ENCODE measurements at places on chromosomes 4 and X.
A peak's percentile ranks its signal among the peaks of the same experiment; 100 is the strongest.

DNA sequence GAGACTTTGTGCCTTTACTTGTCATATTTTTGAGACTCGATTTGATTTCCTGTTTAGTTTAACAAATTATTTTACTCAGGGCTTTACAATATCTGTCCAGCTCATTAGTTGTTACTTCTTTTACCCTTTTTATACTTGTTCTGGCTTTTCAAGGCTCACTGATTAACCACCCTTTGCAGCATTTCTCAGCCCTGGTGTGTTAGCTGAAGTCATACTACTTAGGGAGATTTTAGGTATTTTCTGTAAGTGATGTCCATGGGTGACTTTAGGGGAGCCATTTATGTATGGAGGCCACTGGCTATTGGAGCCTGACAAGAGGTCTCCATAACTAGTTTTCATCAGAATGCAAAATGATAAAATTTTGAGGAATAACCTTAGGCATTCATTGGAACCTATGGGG, 147.2 kb downstream of the RPA4 start:
- DNase-seq = no peak

DNA sequence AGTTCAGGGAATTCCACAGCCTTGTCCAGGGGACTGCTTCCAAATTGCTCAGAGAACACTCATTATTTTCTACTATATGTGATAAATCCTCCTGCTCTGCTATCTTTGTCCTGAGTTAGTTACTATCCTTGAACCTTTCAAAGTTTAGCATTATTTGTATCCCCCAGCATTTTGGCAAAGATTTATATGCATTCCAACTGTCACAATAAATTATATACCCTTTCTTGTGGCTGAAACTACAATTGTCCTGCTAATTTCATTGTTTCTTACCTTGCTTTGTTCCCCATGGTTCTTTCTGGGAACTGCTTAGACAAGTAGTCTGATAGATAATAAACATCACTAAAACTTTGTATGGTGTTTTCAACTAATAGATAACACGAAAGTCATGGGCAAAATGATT, 40.5 kb downstream of the TECRL start:
- no peak for DNase-seq

- peak; percentile 92 for DNase-seq
Observed at GRCh38 chr4:7358100-7358735, 76.5 kb downstream of the PSAPL1 start.

- no peak for DNase-seq
Observed at GRCh38 chr4:43014256-43014655, 121.7 kb downstream of the GRXCR1 start.

DNA sequence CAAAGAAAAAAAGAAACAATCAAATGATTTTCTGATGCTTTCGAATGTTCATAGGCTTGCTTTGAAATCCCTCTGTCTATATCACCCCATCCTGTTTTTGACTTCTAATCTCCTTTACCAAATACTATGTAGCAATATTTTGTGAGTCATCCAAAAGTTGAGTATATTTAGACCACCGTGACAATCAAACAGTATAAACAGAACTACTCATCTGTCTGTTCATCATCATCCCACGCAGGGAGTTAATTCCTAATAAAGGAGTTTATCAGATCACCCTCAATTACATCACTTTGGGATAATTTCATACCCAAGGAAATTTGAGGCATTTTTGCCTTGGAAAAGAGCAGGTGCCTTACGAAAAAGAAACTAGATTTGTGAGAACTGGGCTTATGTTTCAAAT, 212.9 kb downstream of the CBR4 start:
- DNase-seq = peak; percentile 38

GRCh38 chr4:175385797-175386196, 426.3 kb downstream of the GPM6A start:
- no peak for DNase-seq

GRCh38 chrX:114626323-114626722, 42.4 kb downstream of the HTR2C start:
- DNase-seq = peak; percentile 0

- DNase-seq = no peak
Observed at GRCh38 chr4:100062921-100063320, 112.8 kb upstream of the H2AZ1 start.

DNA sequence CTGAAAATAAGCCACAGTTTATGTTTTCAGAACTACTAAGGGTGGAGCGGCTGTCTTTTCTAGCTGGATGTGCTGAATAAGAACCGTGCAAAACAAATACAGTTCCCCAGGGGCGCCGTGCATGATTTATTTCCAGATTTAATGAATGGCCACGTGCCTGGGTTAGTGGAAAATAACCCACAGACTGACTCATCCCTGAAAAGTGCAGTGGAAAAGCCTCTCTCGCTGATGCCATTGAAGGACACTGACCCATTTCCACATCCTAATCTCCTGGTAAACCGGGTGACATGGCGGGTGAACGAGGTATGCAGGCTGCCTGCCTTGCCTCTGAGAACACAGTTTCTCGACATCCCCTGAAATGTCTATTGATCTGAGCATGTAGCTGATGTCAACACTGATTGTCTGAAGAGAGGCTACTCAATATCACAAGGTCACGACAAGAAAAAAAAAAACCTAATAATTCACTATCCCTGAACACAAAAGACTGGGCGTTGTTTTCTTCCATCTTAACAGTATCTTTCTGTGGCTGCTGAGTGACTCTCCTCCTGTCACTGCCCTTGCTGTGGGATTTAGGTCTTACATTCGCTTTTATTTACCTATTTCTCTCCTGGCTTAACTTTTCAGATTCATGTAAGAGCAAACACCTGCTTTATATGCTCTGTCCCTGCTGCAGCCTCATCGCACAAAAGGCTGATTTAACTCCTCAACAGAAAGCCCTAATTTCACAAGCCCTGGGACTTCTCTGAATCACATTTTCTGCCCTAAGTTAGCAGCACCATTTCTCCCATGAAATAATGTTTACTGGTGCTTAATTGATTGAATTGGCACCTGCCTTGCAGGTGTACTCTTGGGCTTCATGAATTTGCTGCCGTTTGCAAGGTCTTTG, 76.9 kb upstream of the SCOC start:
- peak; percentile 86 for DNase-seq

DNA sequence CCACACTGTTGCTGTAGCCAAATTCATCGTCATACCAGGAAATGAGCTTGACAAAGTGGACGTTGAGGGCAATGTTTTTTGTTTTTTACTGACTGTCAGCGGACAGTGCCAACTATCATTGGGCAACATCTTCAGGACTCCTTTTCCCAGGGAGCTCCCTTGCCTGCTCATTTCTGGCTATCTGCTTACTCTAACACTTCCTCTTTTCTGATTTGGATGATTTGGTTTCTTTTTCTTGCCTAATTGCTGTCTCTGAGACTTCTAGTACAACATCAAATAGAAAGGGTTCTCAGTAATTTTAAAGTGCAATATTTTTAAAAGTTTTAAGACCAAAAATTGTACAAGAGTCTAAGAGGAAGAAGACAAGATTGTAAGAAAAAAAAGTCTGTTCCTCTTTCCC, 92.0 kb upstream of the KLHL4 start:
- no peak for DNase-seq

GRCh38 chr4:150009533-150009932, 68.7 kb upstream of the DCLK2 start:
- no peak for DNase-seq

DNA sequence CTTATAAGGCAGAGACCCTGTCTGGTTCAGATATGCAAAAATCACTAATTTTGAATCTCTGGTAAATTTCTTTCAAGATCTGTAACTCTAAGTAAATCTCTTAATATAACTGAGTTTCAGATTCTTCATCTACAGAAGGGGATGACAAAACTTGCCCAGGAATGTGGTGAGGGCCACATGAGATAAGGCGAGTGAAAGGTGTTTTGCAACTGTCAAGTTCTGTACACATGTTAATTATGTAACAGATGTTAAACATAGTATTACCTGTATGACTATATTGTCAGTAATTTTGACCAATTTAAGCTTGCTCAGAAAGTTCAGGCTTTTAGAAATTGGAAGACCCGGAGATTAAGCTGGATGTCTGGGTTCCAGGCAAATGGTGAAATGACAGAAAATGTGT, 549 bp upstream of the GLRB start:
- no peak for DNase-seq

GRCh38 chrX:69493193-69493592, 10.9 kb upstream of the NALF2 start:
- no peak for DNase-seq

- no peak for DNase-seq
Observed at GRCh38 chr4:171169396-171169795, 643.8 kb upstream of the GALNTL6 start.

- no peak for DNase-seq
Observed at GRCh38 chr4:16694173-16694883, 204.1 kb downstream of the LDB2 start.

DNA sequence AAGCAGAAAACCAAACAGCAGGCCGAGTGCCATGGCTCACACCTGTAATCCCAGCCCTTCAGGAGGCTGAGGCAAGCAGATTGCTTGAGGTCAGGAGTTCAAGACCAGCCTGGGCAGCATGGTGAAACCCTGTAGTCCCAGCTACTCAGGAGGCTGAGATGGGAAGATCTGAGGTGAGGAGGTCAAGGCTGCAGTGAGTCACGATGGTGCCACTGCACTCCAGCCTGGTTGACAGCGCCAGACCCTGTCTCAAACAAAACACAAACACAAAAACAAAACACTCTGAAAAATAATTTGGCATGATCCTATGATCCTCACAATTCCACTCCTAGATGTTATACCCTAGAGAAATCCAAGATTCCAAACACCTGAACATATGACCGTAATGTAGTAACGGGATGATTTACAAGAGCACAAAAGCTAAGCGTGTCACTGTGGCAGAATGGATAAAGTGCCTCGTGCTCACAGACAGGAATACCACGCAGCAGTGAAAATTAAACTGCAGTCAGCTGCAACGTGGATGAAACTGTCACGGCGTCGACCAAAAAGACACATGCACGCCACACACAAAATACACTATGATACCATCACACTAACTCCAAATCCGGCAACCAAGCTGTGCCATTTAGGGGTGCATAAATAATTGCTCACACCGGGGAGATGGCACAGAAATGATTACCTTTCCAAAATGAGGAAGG, 1.7 kb downstream of the NELFA start:
- DNase-seq = no peak

GRCh38 chrX:9532349-9532748, 67.5 kb downstream of the TBL1X start:
- no peak for DNase-seq

- no peak for DNase-seq
Observed at GRCh38 chr4:145773581-145774234, 93.8 kb downstream of the C4orf51 start.

DNA sequence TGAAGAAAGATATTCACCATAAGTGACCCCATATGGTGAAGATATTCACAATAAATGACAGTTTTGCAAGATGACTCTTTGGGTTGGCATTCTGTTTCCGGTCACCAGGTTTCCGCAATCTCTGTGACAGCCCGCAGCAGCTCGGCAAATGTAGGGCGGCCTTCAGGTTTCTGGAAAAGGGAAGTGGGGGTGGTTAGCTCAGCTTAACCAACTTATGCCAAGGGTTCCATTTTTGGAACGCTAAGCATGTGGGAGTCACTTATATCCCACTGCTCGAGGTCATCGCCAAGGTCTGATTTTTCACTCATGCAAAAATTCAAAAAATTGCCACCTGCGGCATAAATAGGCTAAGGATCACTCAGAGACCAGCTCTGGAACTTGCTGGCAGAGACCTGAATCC, 51.0 kb downstream of the NIPAL1 start:
- no peak for DNase-seq

GRCh38 chrX:154731881-154732280, 19.0 kb downstream of the GAB3 start:
- no peak for DNase-seq

GRCh38 chr4:153152501-153153338, 51.5 kb upstream of the TRIM2 start:
- no peak for DNase-seq

GRCh38 chrX:9746148-9746888, 19.3 kb downstream of the GPR143 start:
- peak; percentile 94 for DNase-seq

- no peak for DNase-seq
Observed at GRCh38 chr4:68287704-68288392, 42.4 kb upstream of the TMPRSS11B start.

DNA sequence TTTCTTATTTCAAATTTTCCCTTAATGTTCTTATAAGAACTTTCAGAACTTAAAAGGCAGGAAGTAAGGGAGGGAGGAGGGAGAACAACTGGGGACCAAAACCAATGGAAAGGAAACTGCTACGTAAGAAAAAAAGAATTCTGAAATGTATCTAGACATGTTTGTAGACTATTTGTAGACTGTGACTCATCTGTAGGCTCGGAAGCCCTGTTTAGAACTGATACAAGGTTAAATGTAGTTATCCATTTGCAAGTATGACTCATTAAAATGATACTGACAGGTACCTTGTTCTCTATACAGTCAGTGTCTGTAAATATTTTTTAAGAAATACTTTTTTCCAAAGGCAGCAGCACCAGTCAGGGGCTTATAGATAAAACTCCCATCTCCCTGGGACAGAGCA, 202.0 kb downstream of the DHX15 start:
- peak; percentile 92 for DNase-seq

- DNase-seq = peak; percentile 33
Observed at GRCh38 chr4:176939445-176939844, 146.7 kb upstream of the VEGFC start.

DNA sequence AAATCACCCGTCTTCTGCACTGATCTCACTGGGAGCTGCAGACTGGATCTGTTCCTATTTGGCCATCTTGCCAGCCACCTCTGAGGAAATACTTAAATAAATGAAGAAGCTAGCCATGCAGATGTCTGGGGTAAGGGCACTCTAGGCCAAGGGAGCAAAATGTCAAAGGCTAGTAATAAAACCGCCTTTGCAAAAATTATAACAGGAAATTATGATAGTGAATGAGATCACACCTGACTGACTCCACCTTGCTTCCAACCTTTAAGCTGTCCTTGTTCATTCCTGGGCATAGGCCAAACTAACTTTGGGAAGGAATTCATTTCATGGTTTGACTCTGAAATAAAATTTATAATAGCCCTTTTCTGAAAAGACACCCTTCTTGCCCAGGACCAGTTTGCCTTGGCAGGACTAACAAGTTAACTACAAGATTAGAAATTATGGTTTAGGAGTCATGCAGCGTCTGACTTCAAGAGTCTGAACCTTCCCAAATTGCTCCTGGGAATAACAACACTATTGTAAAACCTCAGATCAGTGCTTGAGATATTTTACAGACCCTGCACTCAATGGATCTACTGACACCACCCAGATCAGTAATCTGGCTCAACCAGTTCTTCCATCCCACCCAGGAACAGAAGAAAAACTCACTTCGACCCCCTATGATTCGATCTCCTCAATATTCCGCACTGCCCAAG, 246.9 kb upstream of the HDX start:
- no peak for DNase-seq

- no peak for DNase-seq
Observed at GRCh38 chr4:76856243-76857073, 41.5 kb downstream of the SOWAHB start.

GRCh38 chr4:113539408-113539807, 222.1 kb downstream of the CAMK2D start:
- DNase-seq = peak; percentile 31

DNA sequence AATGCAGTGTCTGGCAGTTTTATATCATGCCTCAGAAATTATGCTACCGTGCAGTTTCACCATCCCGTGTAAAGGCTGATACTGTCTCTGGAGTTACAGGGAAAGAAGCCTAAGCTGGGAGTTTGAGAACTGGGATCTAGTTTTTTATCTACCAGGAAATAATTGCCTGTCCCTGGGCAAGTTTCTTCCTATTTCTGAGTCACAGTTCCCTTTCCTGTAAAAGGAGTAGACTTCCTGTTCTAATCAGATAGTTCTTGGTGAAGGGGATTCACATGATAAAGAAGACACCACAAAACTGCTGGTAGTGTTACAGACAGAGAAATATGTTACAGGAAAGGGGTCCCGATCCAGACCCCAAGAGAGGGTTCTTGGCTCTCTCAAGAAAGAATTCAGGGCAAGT, 17.1 kb downstream of the HERC3 start:
- DNase-seq = no peak

Data from A172 (cell line).